Dorsolateral prefrontal cortex (tissue), 122 donors: ENCODE measurements at places on chromosomes 1 and 21.
A peak's percentile ranks its signal among the peaks of the same experiment; 100 is the strongest.

DNA sequence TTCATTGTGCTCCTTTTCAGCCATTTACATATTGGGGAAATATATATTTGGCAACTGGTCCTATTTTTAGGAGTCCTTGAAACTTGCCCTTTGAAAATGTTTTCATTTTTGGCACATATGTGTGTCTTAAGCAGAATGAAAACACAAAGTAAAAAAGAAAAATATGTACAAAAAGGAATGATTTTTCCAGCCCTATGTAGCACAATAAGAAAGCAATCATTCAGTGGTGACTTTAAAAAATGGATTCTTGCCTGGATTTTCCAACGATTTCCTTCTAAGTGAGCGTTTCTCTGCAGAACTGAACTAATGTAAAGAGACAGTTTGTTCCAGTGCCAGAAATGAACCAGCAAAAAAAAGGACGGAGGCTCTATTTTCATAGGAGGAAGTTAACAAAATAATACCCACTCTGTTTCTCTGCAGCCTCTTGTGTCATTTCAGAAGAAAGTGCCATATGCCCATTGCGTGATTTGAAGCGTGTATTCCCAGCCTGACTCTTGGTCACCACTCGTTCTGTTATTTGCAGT, 340.1 kb downstream of the SETD4 start:
- no peak for DNase-seq

DNA sequence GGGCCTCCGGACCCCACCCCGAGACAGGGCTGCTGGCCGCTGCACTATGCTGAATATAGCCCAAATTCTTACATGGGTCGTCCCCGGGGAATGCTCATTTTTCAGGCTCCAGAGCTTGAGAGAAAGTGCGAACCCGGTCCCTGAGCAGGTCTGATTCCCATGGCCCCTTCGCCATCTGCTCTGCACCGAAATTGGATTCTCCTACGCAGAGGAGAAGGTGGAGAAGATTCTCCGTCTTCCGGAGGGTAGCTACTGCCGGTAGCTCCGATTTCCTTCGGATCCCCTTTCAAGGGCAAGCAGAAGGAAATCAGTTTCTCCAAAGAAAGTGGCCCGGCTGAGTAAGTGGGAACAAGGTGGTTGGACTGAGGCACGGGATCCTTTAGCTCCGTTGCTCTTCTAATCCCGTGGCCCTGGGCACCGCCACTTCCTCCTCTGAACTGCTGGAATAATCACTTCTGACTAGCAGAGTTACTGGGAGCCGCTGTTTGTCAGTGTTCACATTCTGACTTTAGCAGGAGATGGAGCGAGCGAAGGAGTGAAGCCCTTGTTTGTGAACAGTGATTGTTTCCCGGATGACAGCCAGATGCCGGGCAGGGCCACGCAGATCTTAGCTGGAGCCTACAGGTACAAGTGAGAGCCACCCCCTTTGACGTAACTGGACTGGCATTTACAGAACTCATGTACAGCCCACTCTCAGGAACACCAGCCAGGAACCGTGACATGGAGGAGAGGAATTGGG, 1.1 kb upstream of the ZNF496 start:
- peak; percentile 37 for DNase-seq

DNA sequence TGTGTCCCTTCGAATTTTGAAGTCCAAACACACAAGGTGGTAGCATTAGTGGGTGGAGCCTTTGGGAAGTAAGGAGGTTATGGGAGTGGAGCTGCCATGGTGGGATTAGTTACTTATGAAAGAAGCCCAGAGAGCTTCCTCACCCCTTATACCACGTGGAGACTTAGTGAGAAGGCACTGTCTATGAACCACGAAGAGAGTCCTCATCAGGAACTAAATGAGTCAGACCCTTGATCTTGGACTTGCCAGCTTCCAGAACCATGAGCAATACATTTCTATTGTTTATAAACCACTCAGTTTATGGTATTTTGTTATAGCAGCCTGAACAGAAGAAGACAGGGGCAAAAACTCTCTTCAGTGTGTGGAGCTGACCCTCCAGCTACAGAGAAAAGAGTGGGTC, 259.3 kb upstream of the AJAP1 start:
- no peak for DNase-seq

DNA sequence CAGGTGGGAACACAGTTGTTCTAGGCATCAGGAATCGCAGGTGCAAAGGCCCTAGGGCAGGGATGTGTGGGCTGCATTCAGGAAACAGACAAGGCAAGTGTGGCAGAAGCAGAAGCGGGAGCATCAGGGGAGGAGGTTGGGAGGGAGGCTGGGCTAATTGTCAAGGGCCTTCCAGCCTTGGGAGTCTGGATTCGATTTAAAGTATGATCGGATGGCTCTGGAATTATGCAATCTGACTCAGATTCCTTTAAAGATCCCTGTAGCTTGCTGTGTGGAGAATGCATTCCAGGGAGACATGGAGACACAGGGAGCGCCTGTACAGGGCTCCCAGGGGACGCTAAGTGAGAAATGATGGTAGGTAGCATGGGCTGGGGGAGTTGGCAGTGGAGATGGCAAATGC, 86.5 kb downstream of the LACTBL1 start:
- DNase-seq, result no peak

DNA sequence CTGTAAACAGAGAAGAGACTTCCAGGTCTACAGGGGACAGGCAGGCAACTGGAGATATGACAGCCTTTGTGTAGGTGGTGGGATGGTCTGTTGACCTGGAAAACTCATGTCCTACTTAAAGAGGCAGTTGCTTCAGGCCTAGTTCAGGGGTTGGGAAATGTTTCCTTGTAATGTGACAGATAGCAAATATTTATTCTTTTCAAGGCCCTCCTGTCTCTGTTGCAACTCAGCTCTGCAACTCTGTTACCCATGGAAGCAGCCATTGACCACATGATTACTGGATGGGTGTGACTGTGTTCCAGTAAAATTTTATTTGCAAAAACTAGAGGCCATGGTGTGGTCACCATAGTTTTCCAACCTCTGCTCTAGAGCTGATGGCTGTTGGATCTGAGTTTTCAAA, 341.9 kb downstream of the PTBP2 start:
- no peak for DNase-seq

- DNase-seq, result no peak
Measured at GRCh38 chr1:214215583-214215982, 65.4 kb upstream of the SMYD2 start.

DNA sequence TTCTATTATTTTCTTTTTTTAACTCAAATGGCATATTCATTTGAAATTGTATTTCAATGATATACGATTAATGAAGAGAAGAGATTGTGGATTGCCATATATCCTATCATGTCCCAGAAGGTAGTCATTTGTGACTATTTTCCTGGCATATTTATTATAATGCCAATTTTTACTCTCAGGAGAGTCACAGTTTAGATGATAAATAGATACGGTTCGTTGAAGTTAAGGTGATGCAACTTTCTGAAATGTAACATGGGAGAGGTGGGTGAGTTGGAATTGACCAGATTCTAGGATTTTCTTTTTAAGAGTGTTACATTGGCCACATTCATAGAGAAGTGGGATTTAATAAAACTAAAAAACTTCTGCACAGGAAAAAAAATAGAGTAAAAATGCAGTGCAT, 1138.5 kb downstream of the NCAM2 start:
- no peak for DNase-seq

- DNase-seq, result no peak
Measured at GRCh38 chr1:42005530-42005929, 86.8 kb upstream of the HIVEP3 start.

DNA sequence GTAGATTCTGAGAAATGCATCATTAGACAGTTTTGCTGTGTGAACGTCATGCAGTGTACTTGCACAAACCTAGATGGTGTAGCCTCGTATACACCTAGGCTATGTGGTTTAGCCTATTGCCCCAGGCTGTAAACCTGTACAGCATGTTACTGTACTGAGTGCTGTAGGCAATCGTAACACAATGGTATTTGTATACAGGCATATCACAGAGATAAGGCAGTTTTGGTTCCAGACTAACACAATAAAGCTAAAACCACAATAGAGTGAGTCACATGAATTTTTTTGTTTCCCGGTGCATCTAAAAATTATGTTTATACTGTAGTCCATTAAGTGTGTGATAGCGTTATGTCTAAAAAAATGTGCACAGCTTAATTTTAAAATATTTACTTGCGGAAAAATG, 6.9 kb downstream of the IL10RB start:
- no peak for DNase-seq

- DNase-seq, result no peak
Measured at GRCh38 chr1:150764617-150765101, 919 bp downstream of the CTSS start.

GRCh38 chr1:2396476-2396875, 4.8 kb downstream of the RER1 start:
- DNase-seq, result no peak

DNA sequence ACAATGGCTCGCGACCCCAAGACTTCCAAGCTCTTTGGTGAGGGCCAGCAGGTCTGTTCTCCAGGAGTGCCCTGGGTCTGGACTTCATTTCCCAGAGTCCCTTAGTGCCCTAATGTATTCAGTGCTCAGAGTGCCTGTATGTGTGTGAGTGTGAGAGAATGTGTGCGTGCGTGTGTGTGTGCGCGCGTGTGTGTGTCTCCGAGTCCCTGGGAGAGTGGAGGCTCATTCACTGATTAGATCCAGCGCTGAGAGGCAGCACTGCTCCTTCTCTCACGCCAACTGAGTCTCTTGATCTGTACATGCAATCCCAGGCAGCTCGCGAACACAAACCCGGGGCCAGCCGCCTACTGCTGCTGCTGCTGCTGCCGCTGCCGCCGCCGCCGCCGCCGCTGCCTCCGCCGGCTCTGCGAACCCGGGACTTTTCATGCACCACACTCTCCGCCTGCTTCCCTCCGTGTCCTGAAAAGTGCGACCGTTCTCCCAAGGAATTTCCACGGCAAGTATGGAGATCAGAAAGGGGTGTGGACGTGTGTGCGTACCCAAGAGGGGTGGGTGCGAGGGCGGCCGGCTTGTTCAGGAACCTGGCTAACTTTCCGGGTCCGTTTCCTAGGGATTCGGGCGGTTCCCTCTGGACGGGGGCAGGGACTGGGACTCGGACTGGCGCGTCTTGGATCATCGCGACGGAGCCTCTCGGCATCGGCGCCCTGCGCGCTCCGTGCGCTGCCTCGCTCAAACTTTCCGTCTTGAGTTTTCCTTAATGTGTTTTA, at the start of gene RNF220:
Gene RNF220, plus strand, starts transcription at position 225 of the 767 bp plus-strand sequence.
- DNase-seq, result peak; percentile 94

DNA sequence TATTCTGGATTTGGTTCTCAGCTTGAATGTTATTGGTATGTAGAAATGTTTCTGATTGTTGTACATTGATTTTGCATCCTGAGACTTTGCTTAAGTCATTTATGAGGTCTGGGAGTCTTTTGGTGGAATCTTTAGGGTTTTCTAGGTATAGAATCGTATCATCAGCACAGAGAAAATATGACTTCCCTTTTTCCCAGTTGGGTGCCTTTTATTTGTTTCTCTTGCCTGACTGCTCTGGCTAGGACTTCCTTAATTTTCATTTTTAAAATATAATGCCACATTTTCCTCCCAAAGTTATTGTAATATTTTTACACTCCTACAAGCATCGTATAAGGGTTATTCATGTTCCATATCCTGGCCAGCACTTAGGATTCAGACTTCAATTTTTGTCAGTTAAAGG, 111.1 kb downstream of the FNBP1L start:
- no peak for DNase-seq

- DNase-seq, result no peak
Measured at GRCh38 chr1:18814874-18815531, 44.5 kb downstream of the TAS1R2 start.

DNA sequence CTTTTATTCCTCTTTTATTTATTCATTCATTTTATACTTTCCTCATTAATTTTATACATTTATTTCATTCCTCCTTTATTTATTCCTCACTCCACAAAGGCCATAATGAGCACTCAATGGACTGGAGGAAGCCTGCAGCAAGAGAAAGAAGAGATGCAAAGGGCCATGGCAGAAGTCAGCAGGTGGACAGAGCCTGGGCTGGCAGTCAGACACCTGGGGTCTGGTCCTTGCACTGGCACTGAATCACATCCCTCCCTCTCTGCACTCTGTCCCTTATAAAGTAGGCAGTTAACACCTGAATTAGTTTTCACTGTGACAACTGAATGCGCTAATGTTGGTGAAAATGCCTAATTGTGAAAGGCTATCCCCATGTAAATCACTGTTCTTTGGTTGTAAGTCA, 38.6 kb downstream of the FAM78B start:
- no peak for DNase-seq

DNA sequence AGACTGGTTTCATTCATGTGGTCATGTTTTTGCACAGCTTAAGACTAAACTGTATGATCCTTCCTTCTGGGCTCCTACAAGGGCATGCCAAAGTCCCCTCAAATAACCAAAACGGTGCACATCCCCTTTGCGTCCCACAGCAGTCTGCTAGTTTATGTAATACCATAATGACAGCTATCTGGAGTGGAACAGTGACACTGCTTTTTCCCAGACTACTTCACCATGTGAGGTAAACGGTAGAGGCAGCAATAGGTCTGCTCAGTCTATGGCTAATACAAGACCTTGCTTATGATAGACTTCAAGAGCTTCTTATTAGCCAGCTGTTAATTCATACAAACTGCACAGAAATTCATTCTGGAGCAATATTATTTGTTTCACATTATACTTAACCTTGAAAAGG, 395.5 kb downstream of the SMYD3 start:
- DNase-seq, result no peak

- no peak for DNase-seq
Measured at GRCh38 chr1:171769754-171770153, 11.7 kb upstream of the METTL13 start.

GRCh38 chr1:211377539-211378450, 51.2 kb downstream of the TRAF5 start:
- no peak for DNase-seq

GRCh38 chr21:39340687-39341086, 8.2 kb downstream of the HMGN1 start:
- DNase-seq, result no peak

DNA sequence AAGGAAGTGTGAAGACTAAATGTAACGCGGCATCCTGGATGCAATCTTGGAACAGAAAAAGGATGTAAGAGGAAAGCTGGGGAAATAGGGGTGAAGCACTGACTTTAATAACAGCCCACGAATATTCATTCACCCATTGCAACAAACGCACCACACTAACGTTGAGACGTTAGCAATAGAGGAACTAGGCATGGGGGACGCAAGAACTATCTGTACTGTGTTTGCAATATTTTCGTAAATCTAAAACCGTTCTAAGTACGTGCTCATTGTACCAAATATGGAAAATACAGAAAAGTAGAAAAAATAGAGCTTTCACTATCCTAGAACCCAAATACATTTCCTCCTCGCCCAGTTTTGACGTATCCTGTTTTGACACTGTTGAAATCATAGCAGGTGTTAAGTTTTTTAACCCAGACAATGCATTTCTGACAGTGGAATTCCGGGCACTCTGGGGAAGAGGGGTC, 3.9 kb downstream of the LAPTM5 start:
- DNase-seq, result no peak

GRCh38 chr1:151887028-151887427, 22.3 kb downstream of the THEM4 start:
- DNase-seq, result no peak

DNA sequence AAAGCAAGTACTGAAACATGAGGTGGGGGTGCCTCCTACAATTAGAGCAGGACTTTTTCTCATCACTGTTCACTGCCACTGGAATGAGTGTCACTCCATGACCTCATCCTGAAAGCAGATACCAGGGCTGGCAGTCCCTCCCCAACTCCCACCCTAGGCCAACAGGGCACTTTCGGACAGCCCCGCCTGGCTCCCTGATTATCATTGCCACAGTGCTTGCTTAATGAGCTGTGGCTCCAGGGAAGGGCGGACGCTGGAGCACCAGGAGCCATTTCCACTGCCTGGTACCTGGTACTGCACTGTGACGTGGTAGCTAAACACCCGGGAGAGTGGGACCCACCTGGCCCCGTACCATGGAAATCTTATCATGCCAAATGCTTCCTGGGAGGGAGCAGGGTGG, 22.3 kb downstream of the SLC9A1 start:
- no peak for DNase-seq
